ENCODE measurements at places on chromosomes 12 and 14. TPM values are rescaled to one million over a fixed set of nuclear protein-coding genes. Genes with fewer than 3 reads are reported as not detected.

The NTF3 gene
- not detected for total RNA-seq

The TESPA1 gene
- total RNA-seq = 6.6 TPM

DNA sequence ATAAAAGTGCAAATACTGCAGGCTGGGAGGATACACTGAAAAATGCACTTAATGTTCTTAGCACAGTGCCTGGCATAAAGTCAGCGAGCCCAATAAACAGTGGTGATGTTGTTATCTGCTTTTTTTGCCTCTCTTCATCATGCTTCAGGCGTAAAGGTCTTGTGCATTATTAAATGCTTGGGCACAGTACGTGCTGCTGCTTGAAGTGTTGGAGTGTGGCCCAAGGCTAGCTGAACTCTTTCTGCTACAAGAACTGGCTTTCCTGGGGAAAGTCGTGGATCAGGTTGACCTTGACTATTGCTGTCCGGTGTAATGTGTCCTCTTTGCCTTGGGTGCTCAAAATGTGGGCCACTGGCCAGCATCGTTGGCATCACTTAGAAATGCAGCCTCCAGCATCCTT lies 43.0 kb downstream of the SMOC1 start:
- DNase-seq = no peak

DNA sequence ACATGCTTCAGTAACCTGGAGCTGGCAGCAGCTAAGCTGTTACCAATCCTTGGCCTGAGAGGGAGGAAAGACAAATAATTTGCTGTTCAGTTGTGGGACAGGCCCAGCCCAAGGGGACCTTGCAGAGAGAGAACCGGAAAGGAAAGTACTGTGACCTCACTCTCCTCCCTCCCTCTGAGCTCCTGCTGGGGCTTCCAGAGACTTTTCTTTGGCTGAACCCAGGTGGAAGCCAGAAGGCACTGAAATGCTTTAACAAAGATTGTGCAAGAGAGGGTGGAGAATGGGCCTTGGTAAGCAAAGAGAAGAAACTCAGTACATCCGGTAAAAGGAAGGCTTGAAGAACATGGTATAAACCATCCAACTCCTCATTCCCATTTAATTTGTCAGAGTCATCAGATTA lies 457.1 kb downstream of the GLT1D1 start:
- DNase-seq = no peak

The ARMH4 gene
- total RNA-seq = 1.7 TPM

DNA sequence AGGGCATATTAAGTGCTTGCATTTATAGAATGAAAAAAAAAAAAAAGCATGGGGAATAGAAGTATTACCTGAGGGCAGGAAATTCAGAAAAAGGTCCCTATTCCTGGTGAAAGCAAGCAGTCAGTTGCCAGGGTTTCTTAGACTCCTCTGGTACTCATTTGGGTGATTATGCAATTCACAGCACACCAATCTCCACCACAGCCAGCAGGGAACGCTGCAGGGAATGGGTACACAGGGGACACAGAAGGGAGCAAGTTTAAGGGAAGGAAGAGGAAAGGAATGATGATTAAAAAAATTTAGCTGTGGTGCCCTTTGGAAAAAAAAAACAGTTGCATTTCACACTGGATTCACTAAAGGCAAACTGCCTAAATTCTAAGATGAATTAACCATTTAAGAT lies 14.2 kb downstream of the BLTP3B start:
- DNase-seq = no peak

GRCh38 chr14:23884541-23884904 lies 69.0 kb upstream of the DHRS4 start:
- no peak for DNase-seq

GRCh38 chr14:92967346-92967926 lies 44.5 kb downstream of the CHGA start:
- no peak for DNase-seq

- DNase-seq = no peak
Observed at GRCh38 chr12:90174198-90174510, 465.5 kb upstream of the ATP2B1 start.

- no peak for DNase-seq
Observed at GRCh38 chr12:81339071-81339470, 261.2 kb downstream of the ACSS3 start.

DNA sequence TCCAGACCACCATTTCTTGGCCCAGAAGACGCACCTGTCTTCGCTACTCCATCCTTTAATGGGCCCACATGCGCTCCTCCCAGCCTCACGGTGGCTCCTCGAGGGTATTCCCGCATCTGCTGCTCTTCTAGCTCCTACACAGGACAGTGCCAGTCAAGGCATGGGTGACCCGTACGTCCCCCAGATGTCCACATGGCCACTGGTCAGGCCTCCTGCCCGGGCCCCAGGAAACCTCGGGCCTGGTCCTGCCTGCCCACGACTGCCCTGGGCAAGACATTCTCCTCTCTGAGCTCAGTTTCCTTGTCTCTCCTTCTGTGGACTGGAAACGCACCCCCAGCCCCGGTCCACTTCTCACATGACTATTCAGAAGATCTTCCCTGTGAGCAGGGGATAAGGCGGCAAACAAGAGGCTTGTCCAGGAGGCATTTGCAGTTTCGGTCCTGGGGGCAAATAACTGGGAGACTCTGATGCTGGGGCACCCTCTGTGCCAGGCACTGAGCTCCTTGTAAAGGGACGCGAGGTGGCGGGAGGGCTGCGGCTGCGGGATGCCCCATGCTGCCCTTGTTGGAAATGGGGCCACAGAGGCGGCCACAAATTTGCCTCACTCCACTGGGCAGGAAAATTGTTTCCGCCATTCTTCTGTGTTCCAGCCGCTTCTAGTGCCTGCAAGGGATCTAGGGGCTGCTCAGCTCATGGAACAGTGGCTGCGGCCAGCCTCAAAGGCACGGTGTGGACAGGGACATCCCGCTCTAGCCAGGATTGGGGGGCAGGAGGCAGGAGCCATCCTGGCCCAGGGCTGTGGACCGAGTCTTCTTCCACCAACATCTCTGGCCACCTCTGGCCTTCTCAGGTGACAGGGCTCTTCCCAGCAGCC lies 6.8 kb upstream of the BEGAIN start:
- DNase-seq = no peak

GRCh38 chr14:72965249-72965648 lies 39.0 kb downstream of the DCAF4 start:
- DNase-seq = no peak

The LPAR5 gene
- 36.2 TPM for total RNA-seq

The SOX5 gene
- 27.2 TPM for total RNA-seq

- DNase-seq = no peak
Observed at GRCh38 chr12:70744178-70744577, 106.9 kb upstream of the PTPRB start.

DNA sequence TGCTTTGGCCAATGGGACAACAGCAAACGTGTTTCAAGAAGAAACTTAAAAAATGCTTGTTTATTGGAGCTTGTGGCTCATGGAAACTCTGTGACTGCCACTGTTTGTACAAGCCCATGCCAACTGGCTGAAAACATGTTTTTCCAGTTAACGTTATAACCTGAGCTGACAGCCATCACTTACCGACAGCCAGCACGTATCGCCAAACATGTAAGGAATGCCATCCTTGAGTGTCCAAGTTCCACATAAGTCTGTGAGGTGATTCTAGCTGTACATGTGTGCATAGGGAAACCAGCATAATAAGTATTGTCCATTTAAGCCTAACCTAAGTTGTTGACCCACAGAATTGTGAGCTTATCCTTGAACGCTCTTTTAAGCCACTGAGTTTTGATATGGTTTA lies 596.9 kb downstream of the TRHDE start:
- no peak for DNase-seq

The ALG10 gene
- 5.0 TPM for total RNA-seq

The SGPP1 gene
- total RNA-seq = 18.2 TPM

- no peak for DNase-seq
Observed at GRCh38 chr12:69569236-69569635, 16.0 kb upstream of the CCT2 start.

DNA sequence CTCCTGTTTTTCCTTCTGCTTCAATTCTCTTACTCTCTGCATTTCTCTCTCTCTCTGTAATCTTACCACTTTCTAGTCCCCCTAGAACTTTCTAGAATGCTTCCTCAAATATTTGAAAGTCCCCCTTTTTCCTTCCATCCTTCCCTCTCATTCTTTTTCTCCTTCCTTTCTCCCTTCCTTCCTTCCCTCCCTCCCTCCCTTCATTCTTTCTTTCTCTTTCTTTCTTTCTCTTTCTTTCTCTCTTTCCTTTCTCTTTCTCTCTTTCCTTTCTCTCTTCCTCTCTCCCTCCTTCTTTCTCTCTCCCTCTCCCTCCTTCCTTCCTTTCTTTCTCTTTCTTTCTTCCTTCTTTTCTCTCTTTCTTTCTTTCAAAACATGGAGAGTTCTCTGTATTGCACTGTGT lies 201.4 kb upstream of the IGF1 start:
- no peak for DNase-seq

The FSCB gene
- not detected for total RNA-seq

The LALBA gene
- total RNA-seq = not detected

DNA sequence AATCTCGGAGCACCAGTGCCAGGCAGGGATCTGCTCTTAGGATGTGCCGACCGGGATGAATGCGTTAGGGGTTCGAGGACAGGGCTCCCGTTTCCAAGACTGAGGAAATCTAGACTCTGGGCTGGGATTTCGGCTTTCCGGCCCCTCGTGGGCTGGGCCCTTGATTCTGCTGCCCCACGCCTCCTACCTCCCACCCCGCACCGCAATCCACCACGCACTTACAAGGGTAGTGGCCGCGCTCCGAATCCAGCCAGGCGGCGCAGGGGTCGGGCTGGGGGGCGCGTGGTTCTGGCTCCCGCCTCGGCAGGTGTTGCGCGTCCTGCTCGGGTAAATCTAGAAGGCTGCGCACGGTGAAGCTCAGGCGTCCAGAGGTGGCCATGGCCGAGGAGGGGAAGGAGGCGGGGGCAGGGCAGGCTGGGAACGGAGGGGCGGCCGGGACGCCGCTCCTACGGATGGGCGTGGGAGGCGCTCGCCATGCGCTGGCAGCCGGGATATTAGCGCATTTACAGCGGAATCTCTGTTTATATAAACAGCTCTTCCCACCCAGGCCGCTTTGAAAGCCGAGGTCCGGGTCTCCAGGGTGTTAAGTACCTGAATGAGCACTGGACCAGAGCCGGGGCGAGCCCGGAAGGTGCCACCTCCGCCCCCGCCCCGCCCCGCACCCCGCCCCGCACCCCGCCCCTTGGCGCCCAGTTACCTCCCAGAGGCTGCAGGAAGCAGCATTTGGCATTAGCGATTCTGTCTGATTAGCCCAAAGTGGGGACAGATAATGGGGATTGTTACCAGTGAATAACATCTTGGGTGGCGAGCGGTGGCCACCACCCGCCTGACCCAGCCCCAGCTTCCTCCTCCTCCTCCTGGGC lies at the start of gene NKX2-8:
Gene NKX2-8 (minus strand): TSS at position 604 of the 863 bp plus-strand sequence. CDS start 225 bp downstream, at position 379.
- no peak for DNase-seq

GRCh38 chr14:46793144-46793543 lies 141.6 kb upstream of the RPL10L start:
- no peak for DNase-seq

GRCh38 chr12:1531654-1532374 lies 62.6 kb downstream of the FBXL14 start:
- DNase-seq = no peak

DNA sequence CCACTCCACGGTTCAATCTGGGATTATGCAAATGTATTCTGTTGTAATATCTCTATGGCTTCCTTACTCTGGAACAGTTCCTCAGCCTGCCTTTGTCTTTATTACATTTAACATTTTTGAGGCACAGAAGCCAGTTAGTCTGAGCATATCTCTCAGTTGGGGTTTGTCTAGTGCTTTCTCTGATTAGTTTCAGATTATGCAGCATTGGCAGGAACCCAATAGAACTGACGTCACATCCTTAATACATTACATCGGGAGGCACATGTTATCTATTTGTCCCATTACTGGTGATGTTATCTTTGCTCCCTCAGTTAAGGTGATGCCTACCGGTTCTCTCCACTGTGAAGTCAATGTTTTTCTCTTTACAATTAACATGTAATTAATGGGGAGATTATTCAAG lies 62.4 kb downstream of the PPM1A start:
- no peak for DNase-seq

DNA sequence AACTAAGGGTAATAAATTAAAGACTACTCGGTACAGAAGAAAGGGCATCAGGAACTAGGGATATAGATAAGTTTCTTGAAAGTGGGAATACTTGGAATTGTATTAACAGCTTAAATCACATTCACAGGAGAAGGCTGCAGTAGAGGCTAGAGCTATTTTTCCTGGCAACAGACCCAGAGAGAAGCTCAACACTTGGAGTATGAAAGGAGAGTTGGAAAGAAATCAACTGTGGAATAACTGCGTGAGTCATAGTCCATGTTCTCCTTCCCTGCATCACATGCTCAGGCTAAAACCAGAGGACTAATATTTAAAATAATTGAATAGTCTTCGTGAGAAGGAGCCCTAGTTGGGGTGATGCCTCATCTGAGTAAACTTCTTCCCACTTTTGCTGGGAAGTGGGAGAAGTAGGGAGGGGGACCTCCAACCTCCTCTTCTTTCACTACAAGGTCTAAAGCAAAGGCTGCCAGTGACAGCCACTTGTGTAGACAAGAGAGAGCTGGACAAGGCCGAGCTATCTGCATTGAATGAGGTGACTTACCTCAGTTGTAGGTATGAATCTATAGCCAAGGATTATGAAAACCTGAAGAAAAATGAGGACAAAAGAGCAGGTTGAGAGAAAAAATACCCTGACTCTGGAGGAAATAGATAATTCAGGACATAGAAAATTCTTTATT lies 32.7 kb downstream of the DYRK2 start:
- no peak for DNase-seq

- DNase-seq = no peak
Observed at GRCh38 chr14:34195964-34196363, 245.1 kb upstream of the EGLN3 start.

DNA sequence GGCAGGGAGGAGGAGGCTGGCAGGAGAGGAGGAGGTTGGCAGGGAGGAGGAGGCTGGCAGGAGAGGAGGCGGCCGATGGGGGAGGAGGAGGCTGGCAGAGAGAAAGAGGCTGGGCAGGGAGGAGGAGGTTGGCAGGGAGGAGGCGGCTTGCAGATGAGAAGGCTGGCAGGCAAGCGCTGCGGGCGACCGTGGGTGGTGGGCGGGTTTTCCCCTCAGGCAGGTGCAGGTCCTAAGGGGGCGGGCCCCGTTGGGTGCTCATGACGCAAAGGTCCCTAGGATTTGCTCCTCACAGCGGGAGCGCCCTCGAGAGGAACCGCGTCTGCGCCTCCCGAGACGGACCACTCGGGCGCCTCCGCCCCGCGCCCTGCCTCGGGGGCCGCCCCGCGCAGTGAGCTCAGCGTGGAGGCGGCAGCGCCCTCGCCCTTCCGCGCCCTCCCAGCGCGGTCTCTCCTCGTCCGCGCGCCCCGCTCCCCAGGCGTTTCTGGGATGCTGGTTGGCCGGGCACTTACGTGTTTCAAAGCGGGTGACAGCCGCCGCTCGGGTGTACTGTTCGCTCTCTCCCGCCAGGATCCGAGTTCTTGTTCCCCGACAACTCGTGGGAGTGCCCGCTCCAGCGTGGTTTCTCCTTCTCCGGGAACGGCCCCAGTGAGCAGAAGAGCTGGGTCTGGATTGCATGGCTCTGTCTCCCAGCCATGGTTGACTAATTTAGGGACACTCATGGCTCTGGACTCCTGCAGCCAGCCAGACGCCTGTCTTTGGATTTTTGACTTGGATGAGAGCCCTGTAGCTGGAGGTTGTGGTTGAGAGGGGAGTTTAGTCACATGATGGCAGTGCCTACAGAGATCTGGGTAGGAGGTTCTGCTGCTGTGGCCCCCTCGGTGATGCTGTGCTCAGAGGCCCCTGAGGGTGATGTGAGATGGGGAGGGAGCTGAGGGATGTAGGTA lies 64.1 kb upstream of the PPP4R3A start:
- DNase-seq = peak; percentile 75

GRCh38 chr12:108270035-108270848 lies 68.9 kb downstream of the CMKLR1 start:
- no peak for DNase-seq
